ENCODE measurements at places on chromosomes 5 and 9.
A peak's percentile ranks its signal among the peaks of the same experiment; 100 is the strongest.

DNA sequence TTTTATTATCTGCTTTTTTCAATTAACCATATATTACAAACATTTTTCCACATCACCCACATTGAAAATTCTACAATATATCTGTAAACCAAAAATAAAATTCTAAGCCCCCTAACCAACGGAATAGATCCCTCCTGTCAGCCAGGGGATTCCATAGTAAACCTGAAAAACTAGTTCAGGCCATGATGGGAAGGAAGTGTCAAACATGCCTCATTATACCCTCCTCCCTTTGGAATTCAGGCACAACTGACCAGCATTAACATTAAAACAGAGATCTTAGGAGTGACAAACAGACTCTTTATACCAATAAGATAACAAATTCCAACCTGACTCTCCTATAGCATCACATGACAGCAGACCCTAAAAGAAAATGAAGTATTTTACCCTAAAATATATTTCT, 113.7 kb upstream of the DMRT1 start:
- DNase-seq: no peak

DNA sequence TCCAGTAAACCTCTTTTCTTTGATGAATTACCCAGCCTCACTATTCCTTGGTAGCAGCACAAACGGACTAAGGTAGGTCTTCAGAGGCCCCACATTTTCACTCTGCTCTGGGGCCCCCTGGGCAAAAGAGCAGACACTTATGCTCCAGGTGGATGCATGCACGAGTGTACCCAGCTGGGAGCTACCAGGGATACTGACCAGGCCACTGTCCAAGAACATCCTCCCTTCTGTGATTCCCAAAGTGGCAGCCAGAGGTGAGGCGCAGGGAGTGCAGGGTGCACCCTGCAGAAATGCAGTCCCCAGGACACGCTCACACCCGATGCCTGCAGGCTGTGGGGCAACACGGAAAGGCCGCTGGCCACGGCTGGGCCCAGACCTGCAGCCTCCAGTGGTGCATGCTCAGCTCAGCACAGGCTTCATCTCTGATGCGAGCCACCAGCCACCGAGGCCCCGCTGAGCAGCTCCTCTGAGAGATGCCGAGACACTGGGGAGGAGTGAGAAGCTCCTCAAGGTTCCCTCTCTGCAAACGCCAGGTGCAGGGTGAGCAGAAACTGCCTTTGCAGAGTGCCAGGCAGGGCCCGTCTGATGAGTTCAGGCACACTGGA, 48.1 kb upstream of the OLFM1 start:
- peak; percentile 32 for DNase-seq

DNA sequence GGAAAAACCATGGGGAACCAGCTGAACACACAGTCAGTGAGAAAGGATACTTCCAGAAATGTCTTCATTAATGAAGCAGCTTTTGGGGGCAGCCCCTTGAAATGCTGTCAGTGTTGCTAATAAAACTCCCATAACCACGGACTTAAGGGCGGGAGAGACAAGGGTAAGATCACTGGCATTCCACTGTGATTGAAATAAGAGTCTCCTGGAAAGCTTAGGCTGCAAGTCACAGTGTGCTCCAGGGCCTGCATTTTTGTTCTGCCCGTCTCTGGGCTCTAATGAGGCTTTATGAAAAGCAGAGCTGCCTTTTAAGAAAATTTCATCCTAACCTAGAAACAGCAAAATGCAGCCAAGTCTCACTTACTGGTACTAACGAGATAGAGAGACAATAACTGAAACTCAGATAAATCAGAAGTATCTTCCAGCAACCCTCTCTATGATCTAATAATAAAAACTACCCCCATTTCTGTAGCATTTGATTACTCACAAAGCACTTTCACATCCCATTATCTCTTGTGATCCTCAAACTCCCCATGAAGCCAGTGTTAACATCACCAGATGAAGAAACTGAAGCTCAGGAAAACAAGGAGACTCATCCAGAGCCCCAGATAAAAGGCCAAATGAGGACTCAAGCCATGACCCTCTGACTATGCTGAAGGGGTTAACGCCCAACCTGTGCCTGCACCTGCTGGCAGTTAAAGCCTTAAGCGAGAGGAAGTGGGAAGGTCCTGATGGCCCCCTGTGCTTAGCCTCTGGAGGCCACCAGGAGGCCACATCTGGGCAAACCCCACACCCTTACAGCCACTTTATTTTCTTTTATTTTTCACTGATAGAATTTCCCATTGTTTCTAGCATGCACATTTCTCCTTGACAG, 37.5 kb downstream of the SPOCK1 start:
- no peak for DNase-seq

- DNase-seq: no peak
These were observed 17.4 kb downstream of the CDC42SE2 start for GRCh38 chr5:131281133-131281867.

GRCh38 chr5:98535901-98536300, 237.6 kb upstream of the RGMB start:
- no peak for DNase-seq

- no peak for DNase-seq
These were observed 3.5 kb upstream of the HRH2 start for GRCh38 chr5:175654339-175654738.

DNA sequence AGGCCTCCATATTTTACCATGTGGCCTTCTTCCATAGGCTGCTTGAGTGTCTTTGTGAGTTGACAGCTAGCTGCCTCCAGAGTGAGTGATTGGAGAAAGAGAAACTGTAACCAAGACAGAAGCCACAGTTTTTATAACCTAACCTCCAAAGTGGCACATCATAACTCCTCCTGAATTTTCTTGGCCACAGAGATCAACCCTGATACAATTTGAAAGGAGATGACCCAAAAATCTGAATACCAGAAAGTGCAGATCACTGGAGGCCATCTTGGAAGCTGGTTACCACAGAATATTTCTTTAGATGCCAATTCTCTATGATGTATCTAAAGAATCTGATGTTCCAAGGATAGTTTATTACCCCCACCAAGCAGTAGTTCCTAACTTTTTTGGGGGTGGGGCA, 254.3 kb upstream of the PDE4D start:
- DNase-seq: no peak

Measured in activated CD8-positive, alpha-beta memory T cell treated with anti-CD3 and anti-CD28 coated beads for 24 hours (primary cell).